ENCODE measurements at places on chromosomes 12 and 14.

- DNase-seq = no peak
These were observed 162.8 kb downstream of the MON2 start for GRCh38 chr12:62629413-62629812.

GRCh38 chr14:100415226-100415625, 92.1 kb downstream of the SLC25A47 start:
- DNase-seq = no peak

DNA sequence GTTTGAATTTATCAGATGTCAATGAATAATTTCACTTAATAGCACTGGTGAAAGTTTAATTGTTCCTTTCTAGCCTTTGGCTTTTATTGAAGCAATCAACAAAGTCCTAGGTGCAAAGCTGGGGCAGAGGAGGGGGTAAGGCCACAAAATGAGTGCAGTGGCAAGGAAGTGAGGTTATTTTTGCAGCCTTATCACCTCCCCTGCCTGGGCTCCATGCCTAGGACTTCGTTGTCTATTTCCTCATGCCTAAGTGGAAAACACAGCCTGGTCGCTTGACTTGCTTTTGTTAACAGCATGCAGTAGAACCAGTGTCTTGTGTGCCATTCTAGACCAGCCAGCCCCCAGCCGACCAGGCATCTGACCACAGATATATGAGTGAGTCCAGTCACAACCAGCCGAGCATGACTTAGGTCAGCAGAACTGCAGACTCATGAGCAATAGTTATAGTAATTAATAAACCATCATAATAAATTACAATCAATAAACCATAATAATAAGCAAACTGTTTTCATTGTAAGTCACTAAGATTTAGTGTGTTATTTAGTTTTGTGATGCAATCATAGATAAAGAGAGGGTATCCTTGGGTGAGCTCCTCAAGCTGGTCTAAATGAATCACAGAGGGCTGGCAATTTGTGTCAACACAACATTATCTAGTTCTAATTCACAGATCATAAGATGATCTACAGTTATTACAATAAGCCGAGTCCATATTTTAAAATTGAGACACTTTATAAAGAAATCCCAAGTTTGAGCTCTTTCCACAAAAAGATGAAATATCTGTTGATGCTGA, 156.8 kb downstream of the GLT1D1 start:
- no peak for DNase-seq

DNA sequence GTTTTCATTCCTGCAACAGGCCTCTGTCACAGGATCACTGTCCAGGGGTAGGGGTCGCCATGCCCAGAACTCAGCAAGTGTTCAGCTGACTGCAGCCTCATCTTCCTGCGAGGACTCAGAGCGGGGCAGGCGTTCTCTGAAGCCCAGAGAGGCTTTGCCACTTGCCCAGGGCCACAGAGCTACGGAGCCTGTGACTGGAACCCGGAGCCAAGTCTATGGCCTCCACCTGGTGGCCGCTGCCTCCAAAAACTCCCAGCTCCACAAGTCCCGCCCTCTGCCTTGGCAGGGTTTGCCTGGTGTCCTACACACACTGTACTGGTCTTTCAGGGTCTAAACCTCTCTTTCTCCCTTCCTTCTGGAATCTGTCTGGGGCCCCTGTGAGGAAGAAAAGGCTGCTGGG, 8.7 kb upstream of the PPP1R13B start:
- no peak for DNase-seq

- no peak for DNase-seq
These were observed 183.9 kb upstream of the CNOT2 start for GRCh38 chr12:70059373-70059772.

DNA sequence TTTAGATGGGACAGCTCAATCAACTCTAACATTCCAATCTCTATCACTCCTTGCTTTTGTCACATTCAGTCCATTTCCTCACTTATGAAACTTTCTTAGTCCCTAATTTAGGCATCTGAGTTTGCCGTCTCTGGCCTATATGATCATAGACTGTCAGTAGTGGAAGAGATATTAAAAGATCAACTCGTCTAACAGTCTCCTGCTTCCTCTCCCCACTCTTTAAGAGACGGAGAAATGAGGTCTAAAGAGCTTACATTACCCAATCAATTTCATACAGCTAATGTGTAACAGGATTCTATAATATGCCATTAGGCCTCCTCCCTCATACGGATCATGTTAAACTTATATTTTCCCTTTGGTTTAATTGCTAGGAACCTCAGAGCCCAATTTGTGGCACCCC, 6.5 kb upstream of the ATP23 start:
- no peak for DNase-seq
